Muscle of arm (tissue), 14 donors: ENCODE measurements at places on chromosomes 16 and 17. TPM values are rescaled to one million over a fixed set of nuclear protein-coding genes. Genes with fewer than 3 reads are reported as not detected.

GRCh38 chr16:78242239-78242630, 142.8 kb downstream of the WWOX start:
- no peak for DNase-seq

DNA sequence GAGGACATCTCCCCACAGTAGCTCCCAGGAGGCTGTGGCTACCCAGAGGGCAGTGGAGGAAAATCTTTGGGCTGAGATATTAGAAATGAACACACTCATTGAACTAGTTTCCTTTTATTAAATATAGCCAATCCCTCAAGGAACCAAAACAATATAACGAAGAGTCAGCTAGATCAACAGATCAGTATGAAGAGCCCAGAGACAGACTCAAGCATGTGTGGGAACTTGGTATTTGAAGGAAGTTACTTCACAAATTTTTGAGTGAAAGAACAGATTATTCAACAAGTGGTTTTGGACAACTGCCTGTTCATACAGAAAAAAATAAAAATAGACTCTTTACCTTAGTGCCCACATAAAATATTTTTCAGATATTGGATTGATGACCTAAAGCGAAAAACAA, 183.6 kb upstream of the PMFBP1 start:
- DNase-seq = no peak

GRCh38 chr17:11737313-11737679, 139.0 kb downstream of the DNAH9 start:
- no peak for DNase-seq

Gene ITGB4
- polyA plus RNA-seq = not detected

Gene NHLRC4
- polyA plus RNA-seq = 0.88 TPM

Gene PLXDC1
- polyA plus RNA-seq = 9.5 TPM
